ENCODE measurements at places on chromosomes 5 and 9.

DNA sequence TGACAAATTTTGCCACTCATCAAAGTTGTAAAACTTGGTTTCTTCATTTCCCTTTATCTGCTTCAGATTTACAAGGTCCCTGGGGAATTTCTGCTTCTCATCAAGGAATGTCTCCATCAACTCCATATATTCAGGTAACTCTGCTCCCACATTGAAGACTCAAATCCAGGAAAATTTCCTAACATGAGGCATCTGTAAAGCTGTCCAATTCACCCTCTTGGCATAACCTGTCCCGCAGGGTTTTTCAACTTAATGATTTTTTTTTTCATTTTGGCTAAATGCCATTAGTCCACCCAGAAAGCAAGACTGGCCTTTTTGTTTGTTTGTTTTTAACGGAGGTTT, 50.2 kb upstream of the SLC30A5 start:
- DNase-seq: peak; percentile 34

GRCh38 chr9:100591139-100591538, 13.3 kb downstream of the CAVIN4 start:
- no peak for DNase-seq

DNA sequence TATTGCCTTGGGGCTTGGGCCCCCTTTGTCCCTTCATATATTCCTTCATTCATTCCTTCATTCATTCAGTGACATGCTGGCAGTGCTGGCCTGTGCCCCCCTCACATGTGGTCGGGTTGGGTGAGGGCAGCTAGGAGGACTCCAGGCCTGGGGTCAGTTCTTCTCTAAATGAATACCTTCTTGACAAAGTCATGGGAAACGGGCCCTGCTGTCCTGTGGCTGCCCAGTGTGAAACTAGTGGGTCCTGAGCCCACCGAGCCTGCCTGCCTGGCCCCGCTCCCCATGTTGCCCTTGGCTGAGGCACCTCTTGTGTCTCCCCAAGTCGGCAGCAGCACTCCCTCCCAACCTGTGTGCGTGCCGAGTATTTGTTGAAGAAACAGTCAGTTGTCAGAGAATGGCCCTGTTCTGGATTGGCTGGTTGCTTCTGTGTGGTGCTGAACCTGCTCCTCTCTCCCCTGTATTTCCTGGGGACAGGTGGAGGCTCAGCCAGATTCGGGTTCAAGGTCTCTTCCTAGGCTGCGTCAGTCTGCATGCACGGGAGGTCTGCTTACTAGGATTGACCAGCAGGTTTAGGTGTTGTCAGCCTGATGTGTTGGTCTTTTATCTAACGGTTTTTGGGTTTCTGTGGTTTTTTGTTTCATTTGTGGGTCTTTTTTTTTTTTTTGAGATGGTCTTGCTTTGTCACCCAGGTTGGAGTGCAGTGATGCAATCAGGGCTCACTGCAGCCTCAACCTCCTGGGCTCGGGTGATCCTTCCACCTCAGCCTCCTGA, 3.0 kb upstream of the CEL start:
- no peak for DNase-seq

- no peak for DNase-seq
These were observed 203.1 kb downstream of the FSTL4 start for GRCh38 chr5:133409210-133409674.

DNA sequence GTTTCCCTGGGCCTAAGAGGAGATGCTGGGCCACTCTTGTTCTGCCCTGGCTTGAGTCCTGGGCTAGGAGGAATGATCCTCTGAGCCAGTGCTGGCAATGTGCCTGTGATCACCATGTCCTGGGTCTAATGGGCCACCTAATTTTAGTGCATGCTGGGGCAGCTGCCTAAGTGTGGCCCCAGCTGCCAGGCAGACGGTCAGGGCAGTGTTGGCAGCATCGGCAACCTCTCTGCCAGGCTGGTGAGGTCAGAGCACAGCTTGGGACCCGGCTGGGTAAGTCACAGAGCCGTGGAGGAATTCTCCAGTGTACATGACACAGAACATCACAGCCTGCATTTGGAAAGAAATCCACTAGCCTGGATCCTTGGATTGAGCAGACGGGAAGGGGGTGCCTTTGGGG, 21.4 kb upstream of the PITX1 start:
- no peak for DNase-seq

- no peak for DNase-seq
These were observed 85.8 kb downstream of the GPBP1 start for GRCh38 chr5:57259704-57260103.

- no peak for DNase-seq
These were observed 280.2 kb upstream of the CLINT1 start for GRCh38 chr5:158139161-158139560.

- DNase-seq: no peak
These were observed 36.0 kb upstream of the PITX1 start for GRCh38 chr5:135069895-135070657.

GRCh38 chr9:87537625-87538024, 40.0 kb downstream of the DAPK1 start:
- DNase-seq: no peak

DNA sequence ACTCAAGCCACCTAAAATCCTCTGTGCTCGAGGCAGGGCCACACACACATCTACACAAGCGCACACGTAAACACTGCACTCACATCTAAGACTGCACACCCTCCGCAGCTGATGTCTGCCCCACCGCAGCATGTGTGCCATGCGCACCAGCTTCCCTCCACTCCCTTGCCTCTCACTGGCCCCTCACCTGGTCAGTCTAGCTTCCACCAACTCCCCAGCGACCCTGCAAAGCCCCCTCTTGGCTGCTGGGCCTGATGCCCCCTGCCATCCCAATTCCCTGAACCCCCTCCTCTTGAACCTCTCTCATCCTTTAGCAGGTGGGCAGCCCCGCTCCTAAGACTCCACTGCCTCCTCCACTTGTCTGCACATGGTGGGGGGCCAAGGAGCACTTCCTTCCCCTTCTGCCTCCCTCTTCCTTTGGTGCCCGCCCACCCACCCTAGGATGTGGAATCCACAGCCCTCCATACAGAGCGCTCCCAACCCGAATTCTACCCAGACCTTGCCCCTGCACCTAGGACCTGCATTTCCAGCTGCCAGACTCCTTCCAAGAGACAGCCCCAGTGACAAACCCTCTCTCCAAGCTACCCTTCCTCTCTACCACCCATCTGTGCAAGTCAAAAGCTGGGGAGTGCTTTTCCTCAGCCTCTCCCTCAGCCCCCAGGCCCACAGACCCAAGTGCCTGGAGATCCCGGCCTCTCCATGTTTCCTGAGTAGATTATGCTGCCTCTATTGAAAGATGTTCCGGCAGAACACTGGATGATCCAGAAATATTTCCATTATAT, 23.9 kb downstream of the ADAMTS2 start:
- DNase-seq: no peak
